Right lobe of liver (tissue), 6 donors: ENCODE measurements at places on chromosomes 1 and 21.

DNA sequence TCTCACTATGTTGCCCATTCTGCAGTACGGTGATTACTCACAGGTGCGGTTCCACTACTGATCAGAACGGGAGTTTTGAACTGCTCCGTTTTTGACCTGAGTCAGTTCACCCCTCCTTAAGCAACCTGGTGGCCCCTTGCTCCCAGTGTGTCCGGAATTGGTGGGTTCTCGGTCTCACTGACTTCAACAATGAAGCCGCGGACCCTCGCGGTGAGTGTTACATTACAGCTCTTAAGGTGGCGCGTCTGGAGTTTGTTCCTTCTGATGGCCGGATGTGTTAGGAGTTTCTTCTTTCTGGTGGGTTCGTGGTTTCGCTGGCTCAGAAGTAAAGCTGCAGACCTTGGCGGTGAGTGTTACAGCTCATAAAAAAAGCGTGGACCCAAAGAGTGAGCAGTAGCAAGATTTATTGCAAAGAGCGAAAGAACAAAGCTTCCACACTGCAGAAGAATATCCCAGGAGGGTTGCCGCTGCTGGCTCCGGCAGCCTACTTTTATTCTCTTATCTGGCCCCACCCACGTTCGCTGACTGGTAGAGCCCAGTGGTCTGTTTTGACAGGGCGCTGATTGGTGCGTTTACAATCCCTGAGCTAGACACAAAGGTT is 17.6 kb upstream of the PARP1 start:
- no peak overlapping the region for H3K4me3 ChIP-seq
- no peak for DNase-seq
- H3K27ac ChIP-seq: no peak overlapping the region
- no peaks in the 10 kb centered on the region for H3K27me3 ChIP-seq
- H3K36me3 ChIP-seq: no peaks in the 10 kb centered on the region

DNA sequence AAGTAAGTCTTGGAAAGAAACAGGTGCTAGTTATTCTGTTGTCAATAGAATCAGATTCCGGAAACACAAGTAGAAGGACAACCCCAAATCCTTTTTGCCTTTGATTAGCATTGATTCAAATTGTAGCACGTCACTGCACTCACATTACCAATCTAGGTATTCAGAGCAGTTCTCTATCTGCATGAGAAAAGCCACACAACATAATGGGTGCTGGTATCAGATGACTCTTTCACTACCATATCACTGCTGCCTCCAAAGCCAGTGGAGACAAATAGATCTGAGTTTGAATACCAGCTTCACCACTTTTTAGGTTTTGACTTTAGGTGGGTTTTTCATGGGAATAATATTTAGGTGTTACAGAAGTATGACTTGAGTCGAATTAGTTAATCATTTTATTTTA is 38.9 kb downstream of the RTCA start:
- H3K4me1 ChIP-seq: no peaks in the 10 kb centered on the region
- H3K4me3 ChIP-seq: no peak overlapping the region
- H3K27ac ChIP-seq: no peak overlapping the region
- DNase-seq: no peak
- H3K36me3 ChIP-seq: no peaks in the 10 kb centered on the region
- no peaks in the 10 kb centered on the region for H3K27me3 ChIP-seq

- DNase-seq: no peak
- H3K27ac ChIP-seq: no peak overlapping the region
- no peaks in the 10 kb centered on the region for H3K27me3 ChIP-seq
- H3K4me3 ChIP-seq: no peak overlapping the region
- H3K36me3 ChIP-seq: no peaks in the 10 kb centered on the region
- no peaks in the 10 kb centered on the region for H3K4me1 ChIP-seq
Observed at GRCh38 chr1:212009561-212009960, 25.8 kb downstream of the INTS7 start.

DNA sequence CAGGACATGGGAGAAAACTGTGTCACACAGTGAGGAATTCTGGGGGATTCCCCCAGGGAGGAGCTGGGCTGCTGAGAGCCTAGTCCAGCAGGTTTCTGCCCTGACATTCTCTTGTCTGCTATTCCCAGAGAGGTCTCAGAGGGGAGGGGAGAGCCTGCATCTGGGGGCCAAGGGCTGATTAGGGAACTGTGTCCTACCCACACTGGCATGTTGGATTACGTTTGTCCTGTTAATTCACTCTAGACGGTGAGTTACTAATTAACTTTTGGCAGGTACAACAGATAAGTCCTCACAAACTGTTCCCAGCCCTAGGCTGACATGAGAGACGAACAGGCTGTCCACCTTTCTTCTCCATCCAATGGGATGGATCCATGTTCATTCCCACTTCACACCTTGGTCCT is 2.6 kb upstream of the SH3BGRL3 start:
- no peaks in the 10 kb centered on the region for H3K36me3 ChIP-seq
- peaks cover 38% of the 10 kb centered on the region for H3K4me1 ChIP-seq
- peak overlapping the region; percentile 88 for H3K27ac ChIP-seq

GRCh38 chr1:246300626-246301549 is 206.2 kb downstream of the SMYD3 start:
- H3K36me3 ChIP-seq: no peaks in the 10 kb centered on the region
- H3K4me3 ChIP-seq: no peak overlapping the region
- no peak overlapping the region for H3K27ac ChIP-seq
- DNase-seq: no peak
- H3K4me1 ChIP-seq: peaks cover 23% of the 10 kb centered on the region
- no peaks in the 10 kb centered on the region for H3K27me3 ChIP-seq

GRCh38 chr1:19070197-19070651 is 113.7 kb upstream of the IFFO2 start:
- no peak for DNase-seq
- no peak overlapping the region for H3K27ac ChIP-seq
- peaks cover 6% of the 10 kb centered on the region for H3K36me3 ChIP-seq
- H3K4me1 ChIP-seq: peaks cover 84% of the 10 kb centered on the region
